Inflammatory macrophage (primary cell): ENCODE measurements at places on chromosomes 16 and 17.

DNA sequence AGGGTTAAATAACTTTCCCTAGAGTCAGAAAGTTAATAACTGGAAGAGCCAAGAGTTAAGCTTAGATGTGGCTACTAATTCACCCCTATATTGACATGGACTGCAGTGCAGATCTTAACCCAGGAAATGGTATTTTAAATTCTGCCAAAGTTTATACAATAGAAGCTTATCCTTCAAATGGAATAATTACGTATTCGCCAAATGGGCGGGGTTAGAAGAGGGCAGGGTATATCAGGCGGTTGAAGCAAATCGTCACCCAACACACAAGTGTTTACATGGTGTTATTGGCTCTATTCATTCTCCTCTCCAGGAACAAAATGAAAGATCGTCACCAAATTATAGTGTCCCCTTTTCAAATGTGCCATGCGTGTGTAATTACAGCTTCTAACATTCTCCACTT lies 182.7 kb downstream of the PRKCB start:
- DNase-seq, result no peak

- DNase-seq, result no peak
These were observed 548.5 kb upstream of the SOX9 start for GRCh38 chr17:71572343-71572742.

GRCh38 chr17:36949461-36949927 lies 740 bp downstream of the AATF start:
- DNase-seq, result no peak

DNA sequence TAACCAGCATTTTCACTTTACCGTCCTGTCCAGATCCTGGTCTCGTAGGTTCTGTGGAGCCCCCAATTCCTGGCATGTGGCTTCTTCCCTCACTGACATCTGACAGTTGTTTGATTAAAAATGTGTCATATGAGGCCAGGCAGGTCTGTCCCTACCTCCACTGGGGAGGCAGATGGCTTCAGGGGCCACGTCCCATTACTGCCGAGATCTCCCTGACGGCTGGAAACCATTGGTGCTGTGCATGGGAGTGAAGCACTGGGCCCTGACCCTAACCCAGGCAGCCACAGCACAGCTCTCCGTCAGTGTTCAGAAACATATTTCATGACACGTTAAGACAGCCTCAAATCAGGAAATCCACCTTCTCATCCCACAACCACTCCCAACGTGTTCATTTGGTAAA lies 77.5 kb downstream of the GNAO1 start:
- no peak for DNase-seq

GRCh38 chr17:6069539-6070429 lies at the start of gene WSCD1:
Gene WSCD1, plus strand, starts transcription at chr17:6070379. Its CDS starts 10,280 bp downstream, at chr17:6080659.
- DNase-seq, result no peak

DNA sequence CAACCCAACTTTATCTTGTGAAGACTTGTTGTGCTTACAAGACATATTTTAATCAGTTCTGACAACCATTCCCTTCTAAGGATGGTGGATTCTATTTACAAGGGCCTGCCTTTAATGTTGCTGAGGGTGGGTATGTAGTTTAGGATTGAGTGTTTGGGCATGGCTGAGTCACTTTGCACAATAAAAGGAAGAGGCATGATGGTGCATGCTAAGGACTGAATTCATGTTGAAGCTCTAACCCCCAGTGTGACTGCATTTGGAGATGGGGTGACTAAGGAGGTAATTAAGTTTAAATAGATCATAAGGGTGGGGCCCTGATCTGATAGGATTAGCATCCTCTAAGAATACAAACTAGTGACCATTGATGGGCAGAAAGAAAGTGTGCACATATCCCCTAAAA lies 196.1 kb upstream of the HS3ST3A1 start:
- no peak for DNase-seq

DNA sequence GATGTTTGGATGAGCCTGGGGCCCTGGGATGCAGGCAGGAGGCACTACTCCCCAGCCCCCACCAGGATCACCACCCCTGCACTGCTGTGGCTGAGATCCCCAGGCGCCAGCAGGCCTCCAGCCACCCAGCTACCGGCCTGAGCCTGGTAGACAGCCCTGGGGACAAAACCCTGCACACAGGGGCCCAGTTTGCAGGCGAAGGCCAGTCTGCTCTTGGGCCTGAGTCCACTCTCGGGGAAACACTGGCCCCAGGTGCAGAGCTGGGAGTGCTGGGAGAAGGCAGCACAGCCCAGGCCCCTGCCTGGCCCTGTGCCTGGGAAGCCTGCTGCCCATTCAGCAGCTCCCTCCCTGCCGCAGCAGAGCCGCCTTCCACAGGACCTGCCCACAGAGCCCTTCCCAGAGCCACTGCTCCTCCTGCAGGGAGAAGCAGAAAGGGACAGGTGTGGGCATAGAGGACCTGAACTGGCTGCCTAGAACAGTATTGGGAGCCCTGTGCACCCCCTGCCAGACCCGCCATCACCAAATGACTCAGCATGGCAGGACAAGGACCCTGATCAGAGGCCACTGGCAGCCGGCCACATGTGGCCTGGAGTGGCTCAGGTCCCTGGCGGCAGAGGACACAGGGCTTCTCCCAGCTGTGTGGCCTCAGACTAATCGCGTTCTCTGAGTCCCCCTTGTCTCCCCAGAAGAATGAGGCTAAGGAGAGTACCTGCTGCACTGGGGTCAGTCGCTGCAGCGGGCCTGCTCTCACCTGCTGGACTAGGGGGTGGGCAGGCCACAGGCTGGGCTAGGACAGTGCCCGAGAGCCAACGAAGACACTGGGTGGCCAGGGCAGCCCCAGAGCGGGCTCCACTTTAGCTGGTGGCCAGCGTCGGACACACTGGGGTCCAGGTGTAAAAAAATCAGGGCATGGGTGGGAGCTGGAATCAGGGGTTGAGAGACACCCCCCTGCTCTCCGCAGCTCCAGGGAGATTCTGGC lies 10.7 kb downstream of the MSRB1 start:
- DNase-seq, result no peak

DNA sequence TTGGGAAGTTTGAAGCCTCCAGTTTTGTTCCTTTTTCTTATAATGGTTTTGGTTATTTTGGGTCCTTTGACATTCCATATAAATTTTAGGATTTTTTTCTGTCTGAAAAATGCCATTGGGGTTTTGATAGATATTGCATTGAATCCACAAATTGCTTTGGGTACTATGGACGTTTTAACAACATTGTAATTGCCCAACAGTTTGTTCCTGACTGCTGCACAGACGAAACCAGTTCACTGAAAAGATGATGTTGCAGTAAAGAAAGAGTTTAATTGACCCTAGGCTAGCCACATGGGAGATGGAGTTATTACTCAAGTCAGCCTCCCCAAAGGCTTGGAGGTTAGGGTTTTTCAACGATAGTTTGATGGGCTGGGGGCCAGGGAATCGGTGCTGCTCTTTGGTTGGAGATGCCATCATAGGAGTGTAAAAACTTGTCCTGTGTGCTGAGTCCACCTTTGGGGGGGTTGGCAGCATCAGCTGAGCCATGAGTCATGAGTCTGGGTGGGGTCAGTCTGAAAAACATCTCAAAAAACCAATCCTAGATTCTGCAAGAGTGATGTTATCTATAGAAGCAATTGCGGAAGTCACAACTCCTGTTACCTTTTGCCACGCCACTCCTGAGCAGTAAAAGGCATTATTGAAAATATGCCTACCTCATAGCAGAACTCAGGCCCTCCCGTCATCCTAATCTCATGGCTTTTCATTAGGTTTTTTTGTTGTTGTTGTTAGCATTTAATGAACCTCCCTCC lies 2.7 kb upstream of the PRSS41 start:
- peak; percentile 67 for DNase-seq

DNA sequence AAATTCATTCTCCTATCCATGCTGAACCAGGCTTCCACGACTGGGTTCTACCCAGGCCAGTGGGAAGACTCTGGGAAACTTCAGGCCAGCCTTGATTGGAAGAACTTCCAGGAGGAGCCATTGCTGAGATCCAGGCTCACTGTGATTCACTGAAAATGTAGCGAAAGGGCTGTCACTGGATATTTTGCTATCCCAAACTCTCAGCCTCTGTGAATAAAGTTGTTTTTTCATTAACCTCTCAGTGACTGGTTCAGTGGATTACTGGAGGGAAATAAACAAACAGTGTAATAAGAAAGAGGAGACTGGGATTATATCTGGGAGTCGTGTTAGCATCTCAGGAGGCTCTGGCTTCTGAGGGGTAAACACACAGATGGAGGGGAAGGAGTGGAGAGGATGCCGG lies 3.1 kb downstream of the FOXL1 start:
- DNase-seq, result no peak

DNA sequence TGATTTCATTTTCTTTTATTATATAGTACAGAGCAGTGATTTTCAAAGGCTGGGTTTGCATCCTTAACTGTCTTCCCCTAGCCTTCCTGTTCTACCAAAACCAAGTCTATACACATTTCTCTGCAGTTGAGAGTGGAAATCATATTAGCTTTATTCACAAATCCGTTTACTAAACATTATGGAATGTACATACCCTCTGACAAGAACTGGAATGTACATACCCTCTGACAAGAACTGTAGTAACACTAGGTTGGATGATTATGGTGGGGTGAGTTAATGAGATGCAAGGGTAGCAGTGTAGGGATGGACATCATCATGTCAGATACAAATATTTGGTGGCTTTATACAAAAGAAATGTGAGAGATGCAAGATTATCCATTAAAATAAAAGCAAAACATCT lies 154.8 kb downstream of the CYB561 start:
- no peak for DNase-seq

DNA sequence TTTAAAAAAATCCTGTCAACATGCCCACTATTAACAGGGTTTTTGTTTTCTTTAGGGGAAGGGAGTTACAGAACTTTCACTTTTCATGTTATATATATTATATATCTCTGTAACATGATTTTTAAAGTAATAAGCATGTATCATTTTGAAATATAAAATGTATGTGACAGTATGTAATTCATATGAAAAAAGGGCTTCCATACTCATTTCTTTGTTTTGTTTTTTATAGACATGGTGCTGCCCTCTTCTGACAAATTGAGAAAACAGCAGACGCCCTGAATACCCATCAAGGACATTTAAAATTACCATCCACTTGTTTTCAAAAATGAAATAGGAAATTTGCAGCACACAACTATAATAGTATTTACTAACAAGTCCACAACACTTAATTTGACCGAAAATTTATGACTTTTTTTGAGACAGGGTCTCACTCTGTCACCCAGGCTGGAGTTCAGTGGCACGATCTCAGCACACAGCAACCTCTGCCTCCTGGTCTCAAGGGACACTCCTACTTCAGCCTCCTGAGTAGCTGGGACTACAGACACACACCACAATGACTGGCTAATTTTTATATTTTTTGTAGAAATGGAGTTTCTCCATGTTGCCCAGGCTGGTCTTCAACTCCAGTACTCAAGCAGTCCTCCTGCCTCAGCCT lies 30.4 kb downstream of the CFDP1 start:
- peak; percentile 24 for DNase-seq

DNA sequence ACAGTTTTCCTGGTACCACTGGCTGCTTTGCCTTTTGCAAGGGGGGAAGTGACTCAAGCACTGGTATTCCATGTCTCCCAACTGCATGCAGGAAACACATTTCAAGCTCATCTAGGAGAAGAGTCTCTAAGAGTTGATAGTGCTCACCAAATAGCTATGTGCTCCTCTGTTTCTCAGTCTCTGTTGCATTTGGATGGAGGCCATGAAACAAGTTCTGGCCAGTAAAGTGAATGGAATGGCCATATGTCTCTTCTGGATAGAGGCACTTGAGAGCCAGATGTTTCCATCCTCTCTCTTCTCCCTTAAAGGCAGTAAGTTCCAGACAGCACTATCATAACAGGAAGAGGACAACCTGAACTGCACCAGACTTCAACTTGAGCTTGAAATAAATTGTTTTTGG lies 60.6 kb downstream of the C16orf82 start:
- no peak for DNase-seq

GRCh38 chr17:19273731-19274130 lies 36.6 kb downstream of the EPN2 start:
- no peak for DNase-seq

- no peak for DNase-seq
These were observed 213.3 kb downstream of the MRTFB start for GRCh38 chr16:14284371-14284770.

GRCh38 chr17:7562208-7562605 lies 488 bp downstream of the SENP3 start:
- DNase-seq, result no peak

- DNase-seq, result no peak
These were observed 13.1 kb upstream of the ACE start for GRCh38 chr17:63463771-63464170.

DNA sequence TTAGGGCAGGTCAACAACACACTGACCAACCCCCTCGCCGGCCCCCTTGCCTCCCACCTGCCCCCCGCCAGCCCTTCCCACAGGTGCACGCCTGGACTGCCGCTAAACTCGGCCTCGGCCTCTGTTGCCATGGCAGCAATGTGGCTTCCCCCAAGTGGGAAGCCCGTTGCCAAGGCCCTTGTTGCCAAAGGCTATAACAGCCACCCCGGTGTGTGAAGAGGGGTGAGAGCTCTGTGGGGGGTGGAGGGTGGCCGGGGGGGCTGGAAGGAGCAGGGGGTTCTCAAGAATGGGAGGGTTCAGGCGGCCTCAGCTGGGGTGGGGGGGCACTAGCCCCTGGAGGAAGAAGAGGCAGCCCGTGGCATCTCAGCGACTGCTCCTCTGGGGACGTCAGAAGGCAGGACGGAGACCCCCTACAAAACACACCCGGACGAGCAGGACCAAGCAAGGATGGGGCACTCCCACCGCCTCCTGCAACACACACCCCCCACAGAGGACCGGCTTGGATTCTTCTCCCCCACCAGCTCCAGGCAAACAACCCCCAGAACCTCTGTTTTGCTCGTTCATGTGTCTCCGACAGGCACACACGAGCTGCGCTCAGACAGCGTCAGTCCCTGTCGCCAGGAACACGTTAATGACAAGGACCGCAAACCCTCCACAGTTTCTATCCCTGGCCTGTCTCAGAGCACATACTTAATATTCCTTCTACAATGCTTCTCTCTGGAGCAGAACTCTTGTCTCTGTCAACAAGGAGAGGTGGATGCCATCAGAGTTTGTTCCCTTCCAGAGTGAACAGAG lies 55.7 kb downstream of the ABR start:
- DNase-seq, result no peak

GRCh38 chr17:55054429-55054828 lies 85.9 kb downstream of the STXBP4 start:
- DNase-seq, result no peak

DNA sequence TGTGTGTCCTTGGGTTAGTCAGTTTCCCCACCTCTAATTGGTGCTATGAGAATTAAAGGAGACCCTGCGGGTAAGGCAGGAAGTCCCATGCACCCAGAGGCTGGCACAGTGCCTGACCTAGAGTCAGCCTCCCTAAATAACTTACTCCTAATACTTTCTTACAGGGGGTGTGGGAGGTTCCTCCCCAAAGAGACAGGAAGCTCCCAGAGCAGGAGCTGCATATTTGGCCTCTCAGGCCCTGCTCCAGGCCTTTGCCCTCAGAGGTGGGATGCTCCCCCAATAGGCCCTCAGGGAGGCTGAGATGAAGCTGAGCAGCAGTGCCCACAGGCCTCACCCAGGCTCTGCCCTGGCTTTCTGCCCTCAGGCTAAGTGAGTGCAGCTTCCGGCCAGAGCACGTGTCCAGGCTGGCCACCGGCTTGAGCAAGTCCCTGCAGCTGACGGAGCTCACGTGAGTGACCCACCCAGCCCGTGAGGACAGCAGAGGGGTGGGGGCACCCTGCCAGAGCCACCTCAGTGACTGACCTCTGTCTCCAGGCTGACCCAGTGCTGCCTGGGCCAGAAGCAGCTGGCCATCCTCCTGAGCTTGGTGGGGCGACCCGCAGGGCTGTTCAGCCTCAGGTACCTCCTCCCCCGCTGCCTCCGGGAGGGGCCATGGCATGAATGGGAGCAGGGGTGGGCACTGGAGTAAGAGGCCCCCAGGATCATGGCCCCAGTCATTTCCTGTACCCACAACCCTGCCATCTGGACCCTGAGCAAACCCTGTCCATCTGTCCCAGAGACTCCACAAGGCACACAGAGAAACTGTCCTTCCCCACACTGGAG lies 31.1 kb upstream of the CPNE2 start:
- DNase-seq, result peak; percentile 52
